ENCODE measurements at places on chromosomes 12 and 14.

DNA sequence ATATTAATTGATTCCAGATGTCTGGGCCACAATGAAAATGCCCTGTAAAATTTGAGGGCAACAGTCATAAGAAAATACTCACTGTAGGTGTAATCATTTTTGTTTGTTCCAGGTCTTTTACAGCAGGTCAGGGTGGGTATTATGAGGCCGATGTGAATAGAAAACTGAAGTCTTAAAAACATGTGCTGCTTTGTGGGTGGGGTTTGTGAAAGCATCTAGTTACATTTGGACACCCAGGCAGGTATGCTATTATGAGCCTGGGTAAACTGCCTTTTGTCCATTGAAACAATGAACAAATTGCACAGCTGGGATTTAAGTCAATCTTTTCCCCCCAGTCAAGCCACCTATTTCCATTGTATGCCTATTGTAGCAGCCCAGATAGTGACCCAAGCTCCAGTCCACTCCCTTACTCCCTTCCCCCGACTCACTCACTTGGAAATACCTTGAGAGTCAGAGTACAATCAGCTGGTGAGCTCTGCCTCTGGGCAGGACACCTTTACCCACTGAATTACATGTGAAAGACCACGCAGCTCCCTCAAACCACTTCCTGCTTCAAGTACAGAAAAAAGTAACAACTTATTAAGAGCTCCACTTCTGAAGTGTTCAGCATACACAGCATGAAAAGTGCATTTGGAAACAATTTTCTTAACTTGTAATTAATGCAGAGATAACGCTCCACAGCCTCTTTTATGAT lies 1.8 kb downstream of the IGF1 start:
- peaks cover 25% of the 10 kb centered on the region for H3K4me1 ChIP-seq
- DNase-seq, result no peak
- peak overlapping the region; percentile 36 for H3K4me3 ChIP-seq
- H3K27me3 ChIP-seq, result no peaks in the 10 kb centered on the region

DNA sequence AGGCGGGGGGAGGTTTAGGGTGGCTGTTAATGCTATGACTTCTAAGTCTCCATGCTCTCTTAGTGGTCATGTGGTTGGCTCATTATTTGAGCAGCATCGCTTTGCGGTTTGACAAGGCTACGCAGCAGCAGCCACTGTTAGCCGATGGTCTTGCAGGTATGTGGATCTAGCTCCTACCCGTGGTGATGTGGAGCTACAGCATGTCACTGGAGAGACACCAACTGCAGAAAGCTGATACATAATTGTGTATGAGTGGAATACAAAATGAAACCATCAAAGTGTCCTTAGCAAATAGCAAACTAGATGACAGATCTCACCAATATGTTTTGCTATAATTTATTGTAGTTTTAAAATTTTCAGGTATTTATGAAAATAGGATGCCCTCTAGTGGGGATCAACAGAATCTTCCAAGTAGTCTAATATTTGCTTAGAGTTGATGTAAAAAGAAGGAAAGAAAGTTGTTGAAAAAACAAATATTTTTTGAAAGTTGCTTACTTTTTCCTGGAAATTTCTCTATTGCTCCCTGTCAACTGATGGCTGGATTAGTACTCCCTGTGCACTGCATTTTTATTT lies 94.9 kb downstream of the NAV3 start:
- H3K27me3 ChIP-seq, result no peaks in the 10 kb centered on the region
- no peak overlapping the region for H3K4me3 ChIP-seq
- H3K27ac ChIP-seq, result no peak overlapping the region
- no peaks in the 10 kb centered on the region for H3K36me3 ChIP-seq
- H3K4me1 ChIP-seq, result no peaks in the 10 kb centered on the region

- H3K36me3 ChIP-seq, result no peaks in the 10 kb centered on the region
- H3K4me3 ChIP-seq, result no peak overlapping the region
- H3K27me3 ChIP-seq, result no peaks in the 10 kb centered on the region
- peak overlapping the region; percentile 64 for H3K27ac ChIP-seq
- peaks cover 29% of the 10 kb centered on the region for H3K4me1 ChIP-seq
Observed at GRCh38 chr14:21038441-21039422, 3.4 kb upstream of the RNASE7 start.

- no peaks in the 10 kb centered on the region for H3K4me1 ChIP-seq
- H3K27me3 ChIP-seq, result no peaks in the 10 kb centered on the region
- H3K36me3 ChIP-seq, result no peaks in the 10 kb centered on the region
- H3K27ac ChIP-seq, result no peak overlapping the region
Observed at GRCh38 chr14:41280745-41281144, 325.9 kb upstream of the LRFN5 start.

- no peaks in the 10 kb centered on the region for H3K4me1 ChIP-seq
- no peak overlapping the region for H3K4me3 ChIP-seq
- H3K36me3 ChIP-seq, result no peaks in the 10 kb centered on the region
Observed at GRCh38 chr12:109292342-109292711, 16.8 kb downstream of the FOXN4 start.

- no peak overlapping the region for H3K4me3 ChIP-seq
- no peaks in the 10 kb centered on the region for H3K27me3 ChIP-seq
- H3K4me1 ChIP-seq, result no peaks in the 10 kb centered on the region
Observed at GRCh38 chr12:42686514-42687172, 97.1 kb upstream of the PRICKLE1 start.

DNA sequence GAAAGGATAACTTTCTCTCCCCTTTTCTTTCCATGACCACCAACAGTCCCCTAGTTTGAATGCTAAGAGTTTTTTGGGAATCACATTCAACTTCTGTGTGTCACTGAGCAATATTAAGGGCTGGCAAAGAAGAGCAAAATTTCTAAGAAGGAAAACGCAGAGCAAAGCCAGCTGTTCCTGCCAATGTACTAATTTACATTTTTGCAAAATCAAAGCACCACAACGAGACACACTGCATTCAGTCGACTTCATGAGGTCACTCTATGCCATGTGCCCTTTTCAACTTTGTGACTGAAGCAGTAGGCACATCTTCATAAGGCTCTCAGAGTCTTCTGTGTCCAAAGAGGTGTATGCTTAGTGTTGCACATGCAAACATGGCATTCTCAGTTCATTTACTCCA lies 66.4 kb downstream of the PTPRR start:
- no peaks in the 10 kb centered on the region for H3K27me3 ChIP-seq
- H3K27ac ChIP-seq, result no peak overlapping the region
- H3K36me3 ChIP-seq, result no peaks in the 10 kb centered on the region
- H3K4me1 ChIP-seq, result peaks cover 16% of the 10 kb centered on the region
- no peak overlapping the region for H3K4me3 ChIP-seq

GRCh38 chr12:56541631-56542030 lies 20.0 kb downstream of the RBMS2 start:
- peaks cover 6% of the 10 kb centered on the region for H3K36me3 ChIP-seq
- peak overlapping the region; percentile 17 for H3K27ac ChIP-seq
- no peak overlapping the region for H3K4me3 ChIP-seq
- no peaks in the 10 kb centered on the region for H3K27me3 ChIP-seq
- H3K4me1 ChIP-seq, result peaks cover 39% of the 10 kb centered on the region

DNA sequence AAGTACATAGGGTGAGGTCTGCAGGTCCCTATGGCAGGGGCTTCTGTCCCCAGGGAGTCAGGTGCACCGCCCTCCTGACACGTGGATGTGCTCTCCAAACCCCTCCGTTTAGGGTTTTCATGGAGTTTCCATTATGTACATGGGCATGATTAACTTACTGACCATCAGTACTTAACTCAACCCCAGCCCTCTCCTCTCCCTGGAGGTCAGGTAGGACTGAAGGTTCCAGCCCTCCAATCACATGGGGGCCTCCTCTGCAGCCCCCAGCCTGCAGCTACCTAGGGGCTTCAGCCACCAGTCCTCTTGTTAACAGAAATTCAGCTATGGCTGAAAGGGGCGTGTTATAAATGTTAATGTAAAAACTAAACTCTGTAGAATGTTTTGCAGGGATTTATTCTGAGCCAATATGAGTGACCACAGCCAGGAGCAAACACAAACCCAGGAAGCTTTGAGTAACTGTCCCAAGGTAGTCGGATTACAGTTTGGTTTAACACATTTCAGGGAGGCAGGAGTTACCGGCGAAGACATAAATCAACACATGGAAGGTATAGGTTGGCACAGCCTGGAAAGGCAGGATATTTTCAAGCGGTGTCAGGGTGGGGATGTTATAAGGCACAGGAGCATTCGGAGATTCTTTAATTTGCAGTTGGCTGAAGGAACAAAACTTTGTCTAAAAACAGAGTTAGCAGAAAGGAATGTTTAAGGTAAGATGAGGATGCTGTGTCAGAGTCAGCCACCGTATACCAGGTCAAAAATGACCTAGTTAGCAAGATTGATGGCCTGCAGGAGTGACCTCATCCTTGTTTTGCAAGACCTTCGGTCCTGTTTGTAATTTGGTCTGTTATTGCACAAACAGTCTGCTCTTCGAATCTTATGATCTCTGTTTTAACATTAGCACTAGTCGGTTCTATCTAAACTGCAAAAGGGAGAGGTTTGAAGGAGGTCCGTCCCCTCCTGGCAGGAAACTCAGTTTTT lies 75.2 kb downstream of the TNFAIP2 start:
- H3K4me1 ChIP-seq, result peaks cover 6% of the 10 kb centered on the region
- no peaks in the 10 kb centered on the region for H3K36me3 ChIP-seq
- peak overlapping the region; percentile 76 for H3K27ac ChIP-seq
- no peak overlapping the region for H3K4me3 ChIP-seq
- no peak for DNase-seq

DNA sequence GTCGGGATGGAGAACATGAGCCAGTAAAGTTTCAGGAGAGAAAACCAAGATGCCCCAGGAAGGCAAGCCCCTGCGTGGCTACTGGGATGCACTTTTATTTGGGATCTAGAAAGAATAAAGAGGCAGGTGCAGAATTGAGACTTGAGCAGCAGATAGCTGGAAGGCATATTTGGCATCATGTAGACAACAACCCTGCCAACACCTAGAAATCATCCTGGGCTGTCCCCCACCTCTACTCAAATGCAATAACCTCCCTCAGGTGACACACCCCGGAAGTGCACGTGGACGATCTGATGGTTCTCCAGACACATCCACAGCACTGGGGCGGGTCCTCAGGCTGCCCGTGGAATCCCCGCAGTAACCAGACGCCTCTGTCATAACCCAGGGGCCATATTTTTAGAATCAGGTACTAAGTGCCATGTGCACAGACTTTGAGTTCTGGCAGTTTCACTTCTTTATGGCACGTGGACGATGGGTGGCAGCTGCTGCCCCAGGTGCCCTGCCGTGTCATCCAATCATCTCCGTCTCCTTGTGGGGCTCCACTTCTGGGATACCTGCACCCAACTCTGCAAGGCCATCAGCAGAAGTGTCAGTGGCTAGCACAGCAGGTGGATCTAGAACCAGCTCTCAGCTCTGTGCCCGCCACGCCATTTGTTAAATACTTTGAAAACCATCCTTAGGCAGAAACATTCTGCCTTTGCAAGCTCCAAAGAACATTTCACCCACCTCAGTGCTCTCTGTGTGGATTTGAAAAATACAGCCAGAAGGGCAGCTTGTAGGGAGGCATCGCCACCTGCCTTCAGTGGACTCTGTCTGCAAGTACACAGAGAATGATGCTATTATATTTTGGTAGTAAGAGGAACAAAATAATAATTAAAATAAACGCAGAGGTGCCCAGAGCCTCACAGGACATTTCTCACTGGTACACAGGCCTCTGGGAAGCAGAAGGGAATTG lies 771.7 kb upstream of the TMEM132C start:
- no peaks in the 10 kb centered on the region for H3K4me1 ChIP-seq
- H3K4me3 ChIP-seq, result no peak overlapping the region
- H3K27ac ChIP-seq, result no peak overlapping the region
- H3K27me3 ChIP-seq, result no peaks in the 10 kb centered on the region
- DNase-seq, result no peak
- no peaks in the 10 kb centered on the region for H3K36me3 ChIP-seq

DNA sequence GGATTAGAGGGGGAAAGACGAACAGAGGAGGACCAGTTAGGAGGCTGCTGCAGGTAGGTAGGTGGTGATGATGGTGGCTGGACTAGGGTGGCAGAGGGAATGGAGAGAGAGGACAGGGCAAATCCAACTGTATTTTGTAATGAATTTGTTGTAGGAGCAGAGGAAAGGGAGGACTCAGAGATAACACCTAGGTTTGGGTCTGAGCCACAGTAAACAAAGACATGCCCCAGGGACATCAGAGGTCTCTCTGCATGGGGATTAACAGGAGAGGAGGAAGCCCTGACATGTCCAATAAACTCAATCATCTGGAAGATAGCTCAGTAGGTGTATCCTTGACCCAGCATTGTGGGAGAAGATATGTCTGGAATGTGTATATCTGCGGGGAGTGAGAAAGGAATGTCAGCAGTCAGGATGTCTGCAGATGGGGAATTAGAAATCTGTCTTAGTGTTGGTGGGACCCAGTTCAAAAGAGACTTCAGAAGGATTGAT lies 4.7 kb upstream of the SLC48A1 start:
- no peaks in the 10 kb centered on the region for H3K36me3 ChIP-seq
- no peak for DNase-seq
- no peak overlapping the region for H3K27ac ChIP-seq
- peaks cover 11% of the 10 kb centered on the region for H3K4me1 ChIP-seq
- no peaks in the 10 kb centered on the region for H3K27me3 ChIP-seq

DNA sequence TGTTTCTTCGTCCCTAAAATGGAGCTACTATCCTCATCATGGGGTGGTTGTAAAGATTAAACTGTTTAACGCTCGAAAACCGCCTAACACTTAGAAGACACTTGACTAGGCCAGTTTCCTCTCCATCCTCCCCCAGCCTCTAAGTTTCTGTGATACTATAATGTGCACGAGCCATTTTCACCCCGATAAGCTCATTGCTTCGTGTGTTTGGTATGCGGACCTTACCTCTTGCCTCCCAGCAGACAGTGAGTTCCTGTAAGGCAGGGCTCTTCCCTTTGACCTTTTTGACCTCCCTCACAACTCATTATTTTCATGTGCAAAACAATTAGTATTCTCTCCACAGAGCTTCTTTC lies 499 bp upstream of the GXYLT1 start:
- H3K27me3 ChIP-seq, result no peaks in the 10 kb centered on the region
- no peaks in the 10 kb centered on the region for H3K36me3 ChIP-seq
- peak overlapping the region; percentile 66 for H3K4me3 ChIP-seq
- H3K27ac ChIP-seq, result peak overlapping the region; percentile 83
- DNase-seq, result no peak

GRCh38 chr12:68367903-68368302 lies 35.7 kb upstream of the MDM1 start:
- peaks cover 40% of the 10 kb centered on the region for H3K4me1 ChIP-seq
- DNase-seq, result no peak
- H3K4me3 ChIP-seq, result no peak overlapping the region
- no peaks in the 10 kb centered on the region for H3K36me3 ChIP-seq
- H3K27me3 ChIP-seq, result no peaks in the 10 kb centered on the region

DNA sequence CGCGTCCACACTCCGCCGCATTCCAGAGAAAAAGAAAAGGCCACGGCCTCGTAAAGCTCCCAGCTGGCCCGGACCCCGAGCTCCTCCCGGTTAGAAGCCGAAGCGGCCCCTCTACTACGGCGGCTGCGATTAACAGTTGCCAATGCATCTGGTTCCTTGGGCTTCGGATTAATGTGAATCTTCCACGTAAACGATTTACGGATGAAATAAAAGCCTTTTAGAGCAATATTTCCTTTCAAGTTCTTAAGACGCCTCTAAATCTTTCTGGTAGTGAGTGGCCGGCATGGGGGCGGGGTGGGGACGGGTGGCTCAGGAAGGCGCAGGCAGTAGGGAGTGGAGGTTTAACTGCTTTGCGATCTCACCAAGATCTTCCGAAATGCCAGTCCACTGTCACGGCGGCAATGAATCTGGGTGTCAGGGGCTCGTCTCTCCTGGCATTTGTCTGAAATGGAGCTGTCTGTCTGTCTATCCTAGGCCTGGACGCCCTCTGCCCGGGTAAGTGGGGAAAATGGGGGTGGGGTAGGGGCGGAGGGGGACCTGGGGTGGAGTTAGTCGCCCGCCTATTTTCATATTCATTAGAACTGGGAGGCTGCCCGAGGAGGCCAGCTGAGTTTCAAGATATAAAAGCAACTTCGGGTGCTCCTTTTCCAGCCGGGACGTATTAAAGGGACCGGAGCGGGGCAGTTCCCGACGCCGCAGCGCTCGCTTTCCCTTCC lies 413 bp upstream of the ALX1 start:
- no peaks in the 10 kb centered on the region for H3K36me3 ChIP-seq
- peaks cover 11% of the 10 kb centered on the region for H3K4me1 ChIP-seq
- H3K4me3 ChIP-seq, result no peak overlapping the region
- H3K27ac ChIP-seq, result no peak overlapping the region
- no peak for DNase-seq
